ENCODE measurements at places on chromosomes 16 and 17. TPM values are rescaled to one million over a fixed set of nuclear protein-coding genes. Genes with fewer than 3 reads are reported as not detected.

The CHST4 gene
- not detected for total RNA-seq

The TBC1D28 gene
- not detected for total RNA-seq

The ZMYND15 gene
- not detected for total RNA-seq

The KNOP1 gene
- 6.0 TPM for total RNA-seq

The ASGR1 gene
- 1.1 TPM for total RNA-seq

The PIPOX gene
- not detected for total RNA-seq

The HAP1 gene
- not detected for total RNA-seq

The FBXO39 gene
- not detected for total RNA-seq

The WFDC1 gene
- total RNA-seq: 2.7 TPM

The CES1 gene
- total RNA-seq: 5.6 TPM

The CTF1 gene
- total RNA-seq: 0.54 TPM

The ALOX15 gene
- total RNA-seq: not detected

The ITGB4 gene
- 0.16 TPM for total RNA-seq

The HOXB3 gene
- 0.36 TPM for total RNA-seq

The CCL15 gene
- total RNA-seq: not detected

The TP53TG3D gene
- 2.2 TPM for total RNA-seq

The NOMO2 gene
- 95.0 TPM for total RNA-seq

The SLC16A6 gene
- not detected for total RNA-seq

The YBX2 gene
- not detected for total RNA-seq

The KANSL1 gene
- total RNA-seq: 39.5 TPM

The XYLT2 gene
- 54.1 TPM for total RNA-seq

The TLCD3B gene
- not detected for total RNA-seq

The CD79B gene
- total RNA-seq: not detected

The GAST gene
- not detected for total RNA-seq

The KCNAB3 gene
- not detected for total RNA-seq

The AXIN2 gene
- 11.7 TPM for total RNA-seq

The CLEC18B gene
- total RNA-seq: 0.90 TPM

The MRC2 gene
- total RNA-seq: 294 TPM

The ARHGDIG gene
- 2.3 TPM for total RNA-seq

The SMIM36 gene
- not detected for total RNA-seq

The VPS25 gene
- 77.3 TPM for total RNA-seq

The ATP2A1 gene
- under 0.01 TPM for total RNA-seq

The KRTAP2-2 gene
- not detected for total RNA-seq

The CES5A gene
- total RNA-seq: not detected

The NDRG4 gene
- 18.8 TPM for total RNA-seq

The ENPP7 gene
- total RNA-seq: not detected

The MYLK3 gene
- 0.18 TPM for total RNA-seq

The DHRS7C gene
- total RNA-seq: not detected

The MT1G gene
- not detected for total RNA-seq

The LRRC3C gene
- total RNA-seq: not detected

The TBC1D3G gene
- not detected for total RNA-seq

The CCNF gene
- total RNA-seq: 9.0 TPM

The OR1A1 gene
- total RNA-seq: not detected

The VAT1L gene
- 0.81 TPM for total RNA-seq

The FOXL1 gene
- 1.6 TPM for total RNA-seq

The SPATA32 gene
- not detected for total RNA-seq

The TCAP gene
- total RNA-seq: not detected

The PRR35 gene
- total RNA-seq: not detected
